ENCODE measurements at places on chromosomes 6 and 20. TPM values are rescaled to one million over a fixed set of nuclear protein-coding genes. Genes with fewer than 3 reads are reported as not detected.

- no peaks in the 10 kb centered on the region for H3K4me1 ChIP-seq
- peaks cover 13% of the 10 kb centered on the region for H3K36me3 ChIP-seq
- no peak overlapping the region for H3K4me3 ChIP-seq
- DNase-seq, result no peak
- no peaks in the 10 kb centered on the region for H3K27me3 ChIP-seq
- no peak overlapping the region for H3K27ac ChIP-seq
Measured at GRCh38 chr6:87230801-87231200, 75.4 kb downstream of the ZNF292 start.

- H3K36me3 ChIP-seq, result no peaks in the 10 kb centered on the region
- H3K27me3 ChIP-seq, result no peaks in the 10 kb centered on the region
- H3K4me3 ChIP-seq, result no peak overlapping the region
- no peak overlapping the region for H3K27ac ChIP-seq
- no peak for DNase-seq
Measured at GRCh38 chr20:7703996-7704395, 236.3 kb downstream of the HAO1 start.

GRCh38 chr6:119171864-119172588 is 93.6 kb upstream of the FAM184A start:
- H3K27ac ChIP-seq, result no peak overlapping the region
- no peaks in the 10 kb centered on the region for H3K36me3 ChIP-seq
- peaks cover 48% of the 10 kb centered on the region for H3K4me1 ChIP-seq
- no peak for DNase-seq
- H3K4me3 ChIP-seq, result no peak overlapping the region
- H3K27me3 ChIP-seq, result no peaks in the 10 kb centered on the region

DNA sequence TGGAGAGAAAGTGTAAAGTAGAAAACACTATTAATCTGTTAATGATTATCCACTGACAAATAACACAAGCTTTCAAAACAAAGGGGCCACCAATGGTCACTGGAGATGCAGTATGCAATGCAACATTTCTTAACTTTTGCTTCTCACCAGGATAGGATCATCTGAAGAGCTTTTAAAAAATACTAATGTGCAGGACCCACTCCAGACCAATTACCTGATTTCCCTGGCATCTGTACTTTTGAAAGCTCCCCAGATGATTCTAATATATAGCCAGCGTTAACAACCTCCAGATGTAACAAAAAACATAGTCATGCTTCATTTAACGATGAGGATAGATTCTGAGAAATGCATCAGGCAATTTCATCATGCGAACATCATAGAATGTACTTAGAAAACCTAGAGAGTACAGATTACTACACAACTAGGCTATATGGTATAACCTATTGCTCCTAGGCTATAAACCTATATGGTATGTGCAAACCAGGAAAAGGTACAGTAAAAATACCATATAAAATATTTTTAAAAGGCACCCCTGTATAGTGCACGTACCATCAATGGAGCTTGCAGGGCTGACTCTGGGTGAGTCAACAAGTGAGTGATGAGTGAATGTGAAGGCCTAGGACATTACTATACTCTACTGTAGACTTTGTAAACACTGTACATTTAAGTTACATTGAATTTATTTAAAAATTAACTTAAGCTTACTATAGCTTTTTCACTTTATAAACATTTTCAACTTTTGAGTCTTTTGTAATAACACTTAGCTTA is 69.2 kb downstream of the ATG5 start:
- H3K4me3 ChIP-seq, result no peak overlapping the region
- H3K36me3 ChIP-seq, result no peaks in the 10 kb centered on the region
- H3K27me3 ChIP-seq, result no peaks in the 10 kb centered on the region
- no peak overlapping the region for H3K27ac ChIP-seq
- DNase-seq, result no peak

GRCh38 chr6:143775336-143775735 is 67.8 kb upstream of the LTV1 start:
- peaks cover 14% of the 10 kb centered on the region for H3K36me3 ChIP-seq
- no peak overlapping the region for H3K4me3 ChIP-seq
- no peak for DNase-seq
- H3K27me3 ChIP-seq, result no peaks in the 10 kb centered on the region
- peaks cover 22% of the 10 kb centered on the region for H3K4me1 ChIP-seq
- H3K27ac ChIP-seq, result no peak overlapping the region

- no peaks in the 10 kb centered on the region for H3K36me3 ChIP-seq
- H3K27ac ChIP-seq, result no peak overlapping the region
- H3K27me3 ChIP-seq, result no peaks in the 10 kb centered on the region
- H3K4me3 ChIP-seq, result no peak overlapping the region
Measured at GRCh38 chr6:2558861-2559801, 191.6 kb downstream of the MYLK4 start.

DNA sequence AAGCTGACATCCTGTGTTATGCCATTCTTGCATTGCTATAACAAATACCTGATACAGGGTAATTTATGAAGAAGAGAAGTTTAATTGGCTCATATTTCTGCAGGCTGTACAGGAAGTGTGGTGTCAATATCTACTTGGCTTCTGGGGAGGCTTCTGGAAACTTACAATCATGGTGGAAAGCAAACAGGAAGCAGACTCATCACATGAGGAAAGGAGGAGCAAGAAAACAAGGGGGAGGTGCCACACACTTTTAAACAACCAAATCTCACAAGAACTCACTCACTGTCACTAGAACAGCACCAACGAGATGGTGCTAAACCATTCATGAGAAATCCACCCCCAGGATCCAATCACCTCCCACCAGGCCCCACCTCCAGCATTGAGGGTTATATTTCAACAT is 143.1 kb upstream of the GGTLC1 start:
- H3K27ac ChIP-seq, result no peak overlapping the region
- DNase-seq, result no peak
- H3K27me3 ChIP-seq, result no peaks in the 10 kb centered on the region
- H3K4me3 ChIP-seq, result no peak overlapping the region
- no peaks in the 10 kb centered on the region for H3K36me3 ChIP-seq

- H3K4me1 ChIP-seq, result no peaks in the 10 kb centered on the region
- no peak overlapping the region for H3K27ac ChIP-seq
- no peaks in the 10 kb centered on the region for H3K36me3 ChIP-seq
- no peaks in the 10 kb centered on the region for H3K27me3 ChIP-seq
Measured at GRCh38 chr6:14499841-14500240, 382.3 kb downstream of the CD83 start.

DNA sequence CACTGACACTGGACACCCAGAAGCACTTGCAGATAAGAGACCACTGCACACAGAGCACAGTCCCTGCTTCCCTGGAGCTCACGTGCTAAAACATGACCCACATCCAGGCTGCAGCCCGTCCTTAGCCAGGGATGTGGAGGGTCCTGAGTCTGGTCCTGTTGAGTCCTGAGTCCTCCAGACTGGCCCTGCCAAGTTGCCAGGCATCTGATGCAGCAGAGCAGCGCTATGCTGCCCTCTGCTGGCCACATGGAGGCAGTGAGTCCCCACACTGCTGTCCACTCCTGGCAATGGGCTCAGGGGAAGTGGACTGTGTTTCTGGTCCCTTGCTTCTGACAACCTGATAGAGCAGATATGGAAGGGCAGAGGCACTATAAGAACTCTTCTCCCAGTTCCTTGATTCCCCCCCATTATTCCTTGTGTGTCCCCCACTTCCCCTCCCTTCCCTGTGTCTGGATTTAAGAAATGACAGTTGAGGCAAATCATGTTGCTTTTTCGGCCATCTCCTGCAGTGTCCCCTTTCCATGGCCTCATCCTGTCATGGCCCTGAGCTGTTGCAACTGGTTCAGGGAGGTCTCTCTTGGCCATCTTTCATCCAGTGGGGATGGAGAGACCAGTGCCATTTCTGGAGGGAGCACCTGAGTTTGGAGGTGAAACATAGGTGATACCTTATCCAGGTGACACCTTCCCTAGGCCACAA is 86.0 kb downstream of the DHX35 start:
- peaks cover 12% of the 10 kb centered on the region for H3K27me3 ChIP-seq
- no peak overlapping the region for H3K4me3 ChIP-seq
- peaks cover 9% of the 10 kb centered on the region for H3K4me1 ChIP-seq
- no peaks in the 10 kb centered on the region for H3K36me3 ChIP-seq
- no peak overlapping the region for H3K27ac ChIP-seq

The RAD21L1 gene
- not detected for total RNA-seq

GRCh38 chr20:43682446-43682845 is 15.5 kb downstream of the MYBL2 start:
- no peak overlapping the region for H3K27ac ChIP-seq
- H3K4me1 ChIP-seq, result no peaks in the 10 kb centered on the region
- no peaks in the 10 kb centered on the region for H3K27me3 ChIP-seq
- H3K4me3 ChIP-seq, result no peak overlapping the region

- DNase-seq, result no peak
- no peaks in the 10 kb centered on the region for H3K27me3 ChIP-seq
- H3K4me3 ChIP-seq, result peak overlapping the region; percentile 7
- H3K4me1 ChIP-seq, result peaks cover 25% of the 10 kb centered on the region
- H3K36me3 ChIP-seq, result no peaks in the 10 kb centered on the region
Measured at GRCh38 chr6:11711003-11711983, 67.3 kb downstream of the ADTRP start.

- H3K36me3 ChIP-seq, result no peaks in the 10 kb centered on the region
- DNase-seq, result no peak
- H3K27me3 ChIP-seq, result no peaks in the 10 kb centered on the region
Measured at GRCh38 chr6:149190224-149190831, 127.2 kb upstream of the TAB2 start.

DNA sequence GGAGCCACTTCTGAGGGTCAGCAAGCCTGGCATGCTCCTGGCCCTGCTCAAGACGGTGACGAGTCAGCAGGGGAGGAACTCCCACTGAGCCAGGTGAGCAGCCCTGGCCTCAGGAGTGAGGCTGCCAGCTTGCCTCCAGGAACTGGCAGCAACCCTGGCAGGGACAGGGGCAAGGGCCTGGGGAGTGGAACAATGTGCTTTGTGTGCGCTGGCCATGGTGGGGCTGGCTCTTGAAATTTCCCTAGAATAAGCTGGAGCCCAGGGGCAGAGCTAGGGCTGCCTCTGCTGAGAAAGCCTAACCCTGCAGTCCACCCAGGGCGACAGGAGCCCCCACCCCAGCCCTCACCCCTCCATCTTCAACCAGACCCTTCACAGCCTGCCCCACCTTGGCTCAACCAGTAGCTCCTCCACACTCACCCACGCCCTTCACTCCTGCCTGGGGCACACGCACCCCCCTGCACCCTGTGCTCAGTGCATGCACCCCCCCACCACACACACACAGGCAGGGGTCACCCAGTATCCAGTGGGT is 88.0 kb downstream of the MRPL14 start:
- peaks cover 28% of the 10 kb centered on the region for H3K4me1 ChIP-seq
- no peak overlapping the region for H3K4me3 ChIP-seq
- no peak for DNase-seq
- no peaks in the 10 kb centered on the region for H3K36me3 ChIP-seq
- no peak overlapping the region for H3K27ac ChIP-seq

The NR2E1 gene
- not detected for total RNA-seq

The SFTA2 gene
- not detected for total RNA-seq

DNA sequence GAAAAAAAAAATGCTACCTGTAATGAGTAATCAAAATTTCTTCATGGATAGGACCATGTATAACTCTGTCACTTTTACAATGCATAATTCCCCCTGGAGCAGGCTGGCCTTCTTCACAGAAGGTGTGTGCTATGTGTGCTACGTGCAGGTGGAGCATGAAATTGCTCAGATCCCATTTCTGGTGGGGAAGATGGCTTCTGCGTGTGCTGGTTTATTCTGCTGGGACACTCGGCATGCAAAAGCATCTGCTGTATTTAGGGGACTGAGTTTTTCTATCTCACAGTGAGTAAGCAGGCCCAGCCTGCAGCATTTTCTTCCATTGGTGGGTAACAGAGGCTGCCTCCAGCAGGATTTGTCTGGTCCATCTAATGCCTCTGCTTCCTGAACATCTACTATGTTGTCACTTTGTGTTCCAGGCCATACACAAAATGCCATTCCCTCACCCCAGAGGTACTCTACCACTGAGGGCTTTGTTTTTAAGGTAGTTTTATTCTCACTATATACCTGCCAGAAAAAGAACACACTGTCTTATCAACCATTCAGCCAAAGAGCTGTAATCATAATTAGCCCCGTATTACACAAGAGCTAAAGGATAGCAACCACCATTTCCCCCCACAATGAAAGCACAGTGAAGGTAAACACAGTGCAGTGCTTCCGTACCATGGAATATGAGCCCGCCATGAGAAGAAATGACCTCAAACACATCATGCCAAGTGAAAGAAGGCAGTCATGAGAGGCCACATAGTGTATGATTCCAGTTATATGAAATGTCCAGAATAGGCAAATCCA is 62.4 kb downstream of the SYNDIG1 start:
- H3K36me3 ChIP-seq, result no peaks in the 10 kb centered on the region
- no peak overlapping the region for H3K27ac ChIP-seq
- DNase-seq, result no peak
- H3K27me3 ChIP-seq, result no peaks in the 10 kb centered on the region

DNA sequence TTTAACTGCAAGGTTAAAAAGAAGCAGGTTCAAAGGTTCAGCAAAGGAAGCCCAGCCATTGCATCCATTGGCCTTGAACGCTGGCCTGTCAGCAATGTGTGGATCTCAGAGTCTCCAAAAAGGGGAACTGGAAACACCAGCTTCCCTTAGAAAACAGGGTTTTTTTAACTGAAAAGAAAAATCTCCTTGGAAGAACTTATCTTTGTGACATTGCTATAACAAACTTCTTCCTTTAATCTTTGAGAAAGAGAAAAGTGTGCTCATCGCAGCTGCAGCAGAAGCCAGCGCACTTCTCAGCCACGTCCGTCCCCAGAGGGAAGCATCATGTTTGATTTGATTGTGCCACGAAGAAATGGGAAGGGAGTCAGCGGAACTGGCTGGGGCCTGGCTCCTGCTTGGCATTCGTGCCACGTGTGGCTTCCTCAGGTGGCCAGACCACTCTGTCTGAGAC is 215.0 kb downstream of the SYNDIG1 start:
- no peaks in the 10 kb centered on the region for H3K36me3 ChIP-seq
- H3K27ac ChIP-seq, result no peak overlapping the region
- DNase-seq, result peak; percentile 49
- H3K4me3 ChIP-seq, result no peak overlapping the region
- H3K4me1 ChIP-seq, result no peaks in the 10 kb centered on the region
- H3K27me3 ChIP-seq, result no peaks in the 10 kb centered on the region

The MEP1A gene
- total RNA-seq, result 0.34 TPM

- no peak overlapping the region for H3K4me3 ChIP-seq
- no peak for DNase-seq
- no peaks in the 10 kb centered on the region for H3K36me3 ChIP-seq
- H3K27me3 ChIP-seq, result peaks cover 6% of the 10 kb centered on the region
Measured at GRCh38 chr6:88050140-88050818, 2.6 kb downstream of the SPACA1 start.

- H3K27ac ChIP-seq, result no peak overlapping the region
- no peak overlapping the region for H3K4me3 ChIP-seq
- no peak for DNase-seq
- H3K27me3 ChIP-seq, result no peaks in the 10 kb centered on the region
- H3K36me3 ChIP-seq, result no peaks in the 10 kb centered on the region
Measured at GRCh38 chr6:29653452-29654038, 3.3 kb upstream of the MOG start.

GRCh38 chr20:25669826-25670422 is 26.7 kb downstream of the ZNF337 start:
- H3K4me1 ChIP-seq, result no peaks in the 10 kb centered on the region
- no peak overlapping the region for H3K27ac ChIP-seq
- peaks cover 18% of the 10 kb centered on the region for H3K36me3 ChIP-seq
- H3K27me3 ChIP-seq, result no peaks in the 10 kb centered on the region
- DNase-seq, result no peak

The ATP6V1G2 gene
- total RNA-seq, result 1.4 TPM

GRCh38 chr6:143731789-143732188 is 54.0 kb downstream of the PHACTR2 start:
- H3K36me3 ChIP-seq, result no peaks in the 10 kb centered on the region
- no peak overlapping the region for H3K4me3 ChIP-seq
- H3K27me3 ChIP-seq, result no peaks in the 10 kb centered on the region
- peaks cover 10% of the 10 kb centered on the region for H3K4me1 ChIP-seq
- H3K27ac ChIP-seq, result no peak overlapping the region
- no peak for DNase-seq

All from suprapubic skin (tissue), 4 donors.